CD14-positive monocyte (primary cell): ENCODE measurements at places on chromosomes 11 and 22.

DNA sequence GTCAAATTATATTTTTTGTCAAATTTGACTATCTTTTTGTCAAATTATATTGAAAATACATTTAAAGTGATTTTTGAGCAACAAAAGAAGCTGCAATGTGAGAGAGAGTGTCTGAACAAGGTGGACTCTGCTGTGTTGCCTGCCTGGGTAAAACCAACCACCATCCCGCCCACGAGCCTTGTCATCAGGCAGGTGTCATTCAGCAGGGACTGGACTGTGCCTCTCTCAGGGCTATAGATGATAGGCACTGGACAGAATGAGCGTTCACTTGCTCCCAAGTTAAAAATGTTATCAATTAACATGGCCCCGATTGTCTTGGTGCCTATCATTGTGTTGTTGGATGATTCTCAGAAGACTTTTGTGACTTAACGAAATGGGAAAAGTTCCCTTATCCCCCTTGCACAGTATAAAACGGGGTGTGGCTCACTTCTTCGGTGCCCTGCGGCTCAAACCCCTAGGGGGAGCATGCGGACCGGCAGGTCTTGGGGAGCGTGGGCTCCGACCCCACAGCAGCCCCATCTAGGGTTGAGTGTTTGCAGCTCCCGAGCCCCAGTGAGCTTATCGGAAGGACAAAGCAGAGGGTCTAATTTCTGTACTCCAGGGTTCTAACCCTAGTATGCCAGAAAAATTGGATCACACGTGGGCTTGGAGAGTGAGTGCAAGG lies 1.7 kb downstream of the APOL5 start:
- H3K27me3 ChIP-seq, result no peaks in the 10 kb centered on the region
- H3K27ac ChIP-seq, result no peak overlapping the region
- peaks cover 4% of the 10 kb centered on the region for H3K4me1 ChIP-seq
- no peak overlapping the region for H3K4me3 ChIP-seq

GRCh38 chr22:19065929-19066328 lies 56.3 kb downstream of the DGCR2 start:
- peaks cover 100% of the 10 kb centered on the region for H3K36me3 ChIP-seq
- H3K4me1 ChIP-seq, result no peaks in the 10 kb centered on the region
- no peak overlapping the region for H3K27ac ChIP-seq
- no peak for DNase-seq
- no peaks in the 10 kb centered on the region for H3K27me3 ChIP-seq

GRCh38 chr11:114820621-114821020 lies 142.3 kb downstream of the NXPE2 start:
- no peaks in the 10 kb centered on the region for H3K36me3 ChIP-seq
- no peak for DNase-seq
- H3K4me1 ChIP-seq, result no peaks in the 10 kb centered on the region
- no peaks in the 10 kb centered on the region for H3K27me3 ChIP-seq

- H3K27me3 ChIP-seq, result no peaks in the 10 kb centered on the region
- H3K4me1 ChIP-seq, result peaks cover 17% of the 10 kb centered on the region
- H3K27ac ChIP-seq, result no peak overlapping the region
- no peaks in the 10 kb centered on the region for H3K36me3 ChIP-seq
These were observed 127.3 kb upstream of the TOP3B start for GRCh38 chr22:22109693-22110466.
